ENCODE measurements at places on chromosomes 7 and 10. TPM values are rescaled to one million over a fixed set of nuclear protein-coding genes. Genes with fewer than 3 reads are reported as not detected.
A peak's percentile ranks its signal among the peaks of the same experiment; 100 is the strongest.

GRCh38 chr7:2979201-2979631, 64.5 kb downstream of the CARD11 start:
- H3K36me3 ChIP-seq, result peaks cover 12% of the 10 kb centered on the region
- no peaks in the 10 kb centered on the region for H3K27me3 ChIP-seq
- H3K27ac ChIP-seq, result no peak overlapping the region
- peak overlapping the region; percentile 57 for H3K4me3 ChIP-seq
- peak; percentile 30 for DNase-seq
- H3K4me1 ChIP-seq, result peaks cover 57% of the 10 kb centered on the region

DNA sequence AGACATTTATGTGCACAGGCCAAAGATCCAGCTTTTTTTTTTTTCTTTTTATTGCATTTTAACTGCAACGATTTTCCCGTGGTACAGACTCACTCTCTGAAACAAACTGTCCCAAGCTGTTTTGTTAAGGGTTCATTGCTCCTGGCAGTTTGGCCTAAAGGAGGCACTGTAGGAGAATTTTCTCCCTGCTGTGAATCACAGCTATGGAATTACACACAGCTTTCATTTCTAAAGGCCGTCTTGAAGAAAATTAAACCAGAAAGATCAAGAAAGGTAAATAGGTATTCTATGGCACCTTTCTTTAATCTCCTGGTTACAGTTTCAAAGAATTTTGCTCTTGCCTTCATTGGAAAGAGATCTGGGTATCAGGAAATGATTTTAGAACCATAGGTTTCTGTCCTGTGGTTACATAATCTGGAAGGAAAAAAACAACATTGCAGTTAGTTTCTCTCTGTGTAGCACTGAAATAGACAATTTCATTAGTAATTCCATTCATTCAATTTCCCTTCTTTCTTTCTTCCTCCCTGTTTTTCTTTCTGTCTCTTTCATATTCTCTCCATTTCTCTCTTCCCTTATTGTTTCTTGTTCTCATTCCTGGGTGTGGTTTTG, 51.2 kb downstream of the PDK4 start:
- H3K27me3 ChIP-seq, result no peaks in the 10 kb centered on the region
- no peaks in the 10 kb centered on the region for H3K36me3 ChIP-seq
- H3K27ac ChIP-seq, result no peak overlapping the region
- H3K4me1 ChIP-seq, result no peaks in the 10 kb centered on the region

DNA sequence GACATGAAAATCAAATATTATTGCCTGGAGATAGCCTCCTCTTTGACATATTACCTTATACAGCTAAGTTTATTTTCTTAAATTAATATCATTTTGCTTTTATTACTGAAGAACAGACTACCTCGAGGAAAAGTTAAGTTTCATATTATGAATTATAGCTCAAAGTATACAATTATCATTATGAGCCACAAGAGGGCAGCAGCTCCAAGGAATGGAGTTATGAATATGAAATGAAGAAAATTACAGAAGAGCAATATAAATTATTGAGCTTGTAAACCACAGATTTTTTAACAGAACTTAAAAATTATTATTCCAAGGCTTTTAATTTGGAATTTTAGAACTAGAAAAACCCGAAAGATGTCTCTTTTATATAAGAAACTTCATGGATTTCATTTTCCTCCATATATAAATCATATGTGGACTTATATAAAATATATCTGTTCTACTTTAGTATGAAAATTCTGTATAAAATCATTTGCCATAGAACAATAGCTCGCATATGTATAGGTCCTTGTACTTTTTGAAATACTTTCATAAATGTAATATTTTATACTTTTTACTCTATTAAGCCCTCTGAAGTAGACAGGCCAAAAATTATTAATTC, 40.1 kb downstream of the IQUB start:
- no peak overlapping the region for H3K27ac ChIP-seq
- DNase-seq, result peak; percentile 9
- H3K36me3 ChIP-seq, result no peaks in the 10 kb centered on the region
- H3K4me3 ChIP-seq, result no peak overlapping the region
- peaks cover 6% of the 10 kb centered on the region for H3K27me3 ChIP-seq

DNA sequence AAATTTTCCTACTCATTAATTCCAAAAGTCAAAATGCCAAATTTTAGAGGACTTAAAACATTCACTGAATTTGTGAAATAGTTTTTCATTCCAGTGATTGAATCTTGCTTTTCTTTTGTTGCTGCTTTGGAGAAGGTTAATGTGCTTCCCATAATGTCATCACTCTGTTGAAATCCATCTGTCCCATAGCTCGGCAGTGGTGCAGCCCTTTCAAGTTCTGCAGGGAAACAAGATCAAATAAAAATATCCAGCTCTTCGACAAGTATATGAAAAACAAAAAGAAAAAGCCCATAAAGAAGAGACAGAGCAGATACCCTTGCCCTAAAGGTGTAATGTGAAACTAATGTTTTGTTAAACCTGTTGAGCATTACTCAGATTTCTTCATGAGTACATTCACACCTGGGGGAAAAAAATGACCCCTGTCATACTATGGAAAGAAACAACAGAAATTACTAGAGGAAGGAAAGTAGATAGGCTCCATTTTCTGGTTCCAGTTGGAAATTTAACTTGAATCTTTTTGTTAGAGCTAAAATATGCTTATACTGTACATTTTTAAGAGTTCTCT, 35.1 kb downstream of the AGR3 start:
- H3K4me1 ChIP-seq, result no peaks in the 10 kb centered on the region
- no peaks in the 10 kb centered on the region for H3K36me3 ChIP-seq
- H3K27me3 ChIP-seq, result no peaks in the 10 kb centered on the region
- H3K27ac ChIP-seq, result no peak overlapping the region
- no peak overlapping the region for H3K4me3 ChIP-seq
- DNase-seq, result no peak

DNA sequence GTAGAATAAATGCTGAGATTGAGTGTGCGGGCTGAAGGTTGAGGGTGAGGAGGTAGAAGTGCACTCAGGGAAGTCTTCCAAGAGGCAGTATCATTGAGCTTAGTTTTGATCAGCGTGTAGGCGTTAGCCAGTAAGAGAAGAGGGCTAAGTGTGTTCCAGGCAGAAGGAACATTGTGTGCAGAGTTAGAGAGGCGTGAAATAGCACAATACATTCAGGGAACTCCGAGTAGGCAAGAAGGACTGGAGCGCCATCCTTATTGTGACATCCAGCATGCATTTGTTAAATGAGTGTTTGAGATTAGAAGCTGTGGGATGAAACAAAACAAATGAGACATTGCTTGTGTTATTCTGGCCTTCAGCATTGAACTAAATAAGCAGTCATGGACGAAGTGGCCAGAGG, 140.9 kb upstream of the MKLN1 start:
- no peak overlapping the region for H3K27ac ChIP-seq
- no peak for DNase-seq
- H3K36me3 ChIP-seq, result no peaks in the 10 kb centered on the region

GRCh38 chr10:118708571-118708970, 46.2 kb downstream of the CACUL1 start:
- DNase-seq, result no peak
- H3K36me3 ChIP-seq, result no peaks in the 10 kb centered on the region
- no peaks in the 10 kb centered on the region for H3K27me3 ChIP-seq
- H3K27ac ChIP-seq, result no peak overlapping the region
- H3K4me1 ChIP-seq, result no peaks in the 10 kb centered on the region
- no peak overlapping the region for H3K4me3 ChIP-seq

DNA sequence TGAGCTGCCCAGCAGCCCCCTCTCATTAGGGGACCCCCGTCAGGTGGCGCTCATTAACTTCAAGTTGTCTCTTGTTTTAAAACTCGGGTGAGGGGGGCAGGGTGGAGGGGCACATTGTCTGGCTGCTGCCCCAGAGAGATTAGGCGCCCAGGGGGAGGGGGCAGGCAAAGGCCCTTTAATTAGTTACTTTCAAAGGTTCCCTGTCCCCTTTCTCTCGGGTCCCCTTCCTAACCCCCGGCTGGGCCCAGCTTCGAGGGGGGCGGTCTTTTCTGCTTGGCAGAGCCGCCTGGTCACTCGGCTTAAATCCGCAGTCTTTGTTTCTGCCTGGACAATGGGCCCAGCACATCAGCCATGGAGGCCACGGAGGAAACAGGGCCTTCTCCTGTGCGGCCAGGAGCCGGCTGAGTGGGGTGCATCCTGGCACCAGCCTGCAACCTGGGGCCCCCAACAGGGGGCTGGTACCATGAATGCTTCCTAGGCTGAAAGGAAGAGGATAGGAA, 38.9 kb upstream of the SLF2 start:
- H3K4me3 ChIP-seq, result no peak overlapping the region
- no peak overlapping the region for H3K27ac ChIP-seq
- no peak for DNase-seq
- H3K27me3 ChIP-seq, result no peaks in the 10 kb centered on the region

GRCh38 chr7:106108991-106109390, 3.1 kb downstream of the SYPL1 start:
- no peak for DNase-seq
- H3K4me1 ChIP-seq, result peaks cover 45% of the 10 kb centered on the region
- H3K36me3 ChIP-seq, result no peaks in the 10 kb centered on the region

- DNase-seq, result no peak
- no peaks in the 10 kb centered on the region for H3K27me3 ChIP-seq
- H3K4me3 ChIP-seq, result no peak overlapping the region
Observed at GRCh38 chr10:48254750-48255512, 19.6 kb downstream of the FRMPD2 start.

DNA sequence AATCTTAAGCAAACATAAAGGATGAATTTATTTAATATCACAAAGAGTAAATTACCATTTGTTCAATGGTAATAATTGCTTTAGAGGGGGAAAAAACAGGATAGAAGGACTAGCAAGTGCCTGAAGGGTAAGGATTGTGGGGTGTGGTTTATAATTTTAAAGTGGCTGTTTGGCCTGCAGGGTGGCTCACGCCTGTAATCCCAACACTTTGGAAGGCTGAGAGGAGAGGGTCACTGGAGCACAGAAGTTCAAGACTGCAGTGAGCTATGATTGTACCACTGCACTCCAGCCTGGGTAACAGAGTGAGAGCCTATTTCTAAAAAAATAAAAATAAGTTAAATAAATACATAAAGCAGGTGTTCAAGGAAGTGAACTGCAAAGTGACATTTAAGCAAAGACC, 199.9 kb upstream of the AHR start:
- H3K27ac ChIP-seq, result no peak overlapping the region
- no peak for DNase-seq
- H3K36me3 ChIP-seq, result no peaks in the 10 kb centered on the region
- no peak overlapping the region for H3K4me3 ChIP-seq
- H3K27me3 ChIP-seq, result no peaks in the 10 kb centered on the region

Gene METTL27
- total RNA-seq, result not detected

Data from CD8-positive, alpha-beta memory T cell (primary cell).